ENCODE measurements at places on chromosomes 4 and X.

GRCh38 chrX:140815868-140816267 is 106.3 kb downstream of the LINC00632 start:
- peak; percentile 8 for DNase-seq

- DNase-seq = no peak
These were observed 337.6 kb upstream of the NR3C2 start for GRCh38 chr4:148779771-148780170.

DNA sequence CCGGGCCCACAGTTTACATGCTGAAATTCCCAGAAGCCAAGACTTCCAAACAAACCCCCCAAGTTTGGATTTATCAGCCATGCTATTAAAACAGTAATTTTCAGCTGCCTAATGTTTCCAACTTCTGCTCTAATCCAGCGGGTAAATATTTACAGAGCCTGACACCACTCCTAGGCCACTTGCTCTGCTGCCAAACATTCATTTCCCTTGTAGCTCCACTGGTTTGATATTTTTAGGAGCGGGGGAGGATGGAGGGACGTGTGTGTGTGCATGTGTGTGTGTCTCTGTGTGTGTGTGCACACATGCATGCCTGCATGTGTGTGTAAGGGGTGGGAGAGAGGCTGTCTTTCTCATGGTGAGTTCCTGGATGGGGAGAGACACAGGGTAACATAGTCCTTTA is 115.7 kb upstream of the PJA1 start:
- no peak for DNase-seq

DNA sequence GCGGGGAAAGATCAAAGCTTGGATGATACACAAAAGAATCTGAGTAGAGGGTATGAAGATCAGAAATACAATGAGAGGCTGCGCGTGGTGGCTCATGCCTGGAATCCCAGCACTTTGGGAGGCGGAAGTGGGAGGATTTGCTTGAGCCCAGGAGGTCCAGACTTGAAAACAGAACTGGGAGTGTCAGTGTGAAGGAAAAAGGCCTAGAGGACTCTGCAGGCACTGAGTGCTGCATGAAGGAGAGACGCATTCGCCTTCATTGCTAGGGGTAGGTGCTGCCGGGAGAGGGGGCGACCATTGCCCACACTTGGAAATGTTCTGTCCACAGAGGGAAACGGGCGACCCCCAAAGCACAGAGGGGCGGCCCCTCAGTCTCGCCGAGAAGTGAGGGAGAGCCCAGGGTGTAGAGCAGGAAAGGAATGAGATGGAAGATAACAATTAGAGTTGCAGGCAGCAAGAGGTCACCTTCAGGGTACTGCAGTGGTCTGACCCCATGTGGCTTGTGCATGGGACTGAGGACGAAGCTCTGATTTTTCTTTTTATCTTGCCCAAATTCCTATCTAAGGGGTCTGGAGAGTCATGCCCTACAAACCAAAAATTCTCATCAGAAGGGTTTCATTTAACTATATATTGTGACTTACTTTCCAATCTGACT is 31.8 kb upstream of the ARSD start:
- no peak for DNase-seq

GRCh38 chr4:169282429-169283113 is 11.8 kb upstream of the SH3RF1 start:
- no peak for DNase-seq

DNA sequence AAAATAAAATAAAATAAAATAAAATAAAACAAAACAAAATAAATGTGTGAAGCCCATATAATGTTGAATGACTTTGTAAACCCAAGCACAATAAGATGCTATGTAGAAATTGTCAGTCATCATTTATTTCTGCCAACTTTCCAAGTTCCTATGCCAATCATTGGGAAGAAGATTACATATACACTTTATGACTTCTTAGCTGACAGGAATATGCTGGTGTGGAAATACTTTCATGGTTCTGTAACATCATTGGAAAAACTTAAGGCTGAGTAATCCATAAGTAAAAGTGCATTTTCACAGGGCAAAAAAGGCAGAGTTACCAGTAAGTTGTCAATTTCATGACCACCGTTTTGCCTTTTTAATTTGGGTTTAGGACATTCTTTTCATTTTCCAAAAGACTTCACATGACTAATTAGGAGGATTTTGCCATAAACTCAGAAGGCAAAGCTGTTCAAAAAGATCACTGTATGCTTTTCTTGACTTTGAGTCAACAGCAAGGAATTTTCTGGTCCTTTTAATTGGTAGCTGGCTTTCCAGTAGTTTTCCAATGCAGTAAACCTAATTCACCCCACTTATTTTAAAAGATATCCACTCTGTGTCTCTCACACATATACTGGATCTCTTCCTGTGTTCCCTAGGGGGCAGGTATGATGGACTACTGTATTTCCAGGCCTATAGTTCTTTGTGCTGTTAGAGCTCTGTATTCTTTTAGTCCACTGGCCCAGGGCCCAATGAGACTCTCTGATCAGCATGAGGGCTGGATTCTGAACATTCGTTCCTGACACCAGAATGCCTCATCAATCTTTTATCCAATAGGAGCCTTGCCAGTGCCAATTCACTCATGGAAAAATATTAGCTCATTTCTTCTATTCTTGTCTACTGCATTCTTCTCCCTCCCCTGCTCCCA is 26.2 kb upstream of the SCRG1 start:
- DNase-seq = peak; percentile 20

DNA sequence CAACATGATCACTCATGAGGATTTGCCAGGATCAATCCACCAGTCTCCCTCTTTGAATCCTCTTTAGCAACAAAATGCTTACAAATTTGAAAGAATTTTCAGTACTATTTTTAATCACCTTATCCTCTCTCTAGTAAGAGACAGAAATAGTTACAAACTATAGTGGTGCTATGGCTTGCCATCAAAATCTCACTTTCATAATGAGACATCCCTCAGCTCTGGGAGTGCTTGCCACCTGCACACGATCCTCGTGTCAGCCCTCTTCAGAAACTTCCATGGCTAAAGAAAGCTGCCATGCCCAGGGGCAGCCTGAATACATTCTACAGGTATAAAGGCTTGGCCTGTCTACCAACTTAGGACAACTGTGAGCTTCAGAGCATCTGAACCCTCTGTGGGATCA is 5.1 kb upstream of the DHX15 start:
- DNase-seq = no peak

DNA sequence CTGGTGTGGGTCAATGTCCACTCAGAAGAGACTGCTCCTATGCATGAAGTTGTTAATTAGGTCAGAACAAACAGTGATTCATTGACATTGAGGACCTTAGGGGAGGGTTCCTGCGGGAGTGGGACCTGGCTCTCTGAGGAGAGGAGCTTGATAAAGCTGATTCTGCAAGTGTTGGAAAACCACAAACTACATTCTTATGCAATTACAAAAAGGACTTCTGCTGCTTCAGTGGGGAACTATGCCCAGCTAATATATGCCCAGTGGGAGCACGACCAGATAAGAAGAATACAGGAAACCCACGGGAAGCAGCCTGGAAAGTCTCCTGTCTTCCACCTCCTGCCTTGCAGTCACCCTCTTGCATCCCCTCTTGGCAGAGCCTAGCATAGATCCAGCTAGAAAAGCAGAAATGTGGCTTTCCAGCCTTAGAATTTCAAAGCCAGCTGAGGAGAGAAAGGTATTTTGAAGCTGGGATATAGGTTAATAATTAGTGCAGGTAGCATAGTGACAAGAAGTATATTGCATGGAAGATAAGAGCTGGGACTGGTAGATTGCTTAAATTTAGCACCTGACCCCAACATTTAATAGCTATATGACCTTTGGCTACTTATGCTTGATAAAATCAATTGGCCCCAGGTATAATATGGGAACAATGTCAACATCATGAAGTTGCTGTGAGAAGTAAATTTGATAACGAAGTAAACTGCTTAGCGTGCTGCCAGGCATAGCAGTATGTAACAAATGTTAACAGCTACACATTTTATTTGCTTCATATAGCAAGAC is 34.9 kb upstream of the UGT8 start:
- no peak for DNase-seq

DNA sequence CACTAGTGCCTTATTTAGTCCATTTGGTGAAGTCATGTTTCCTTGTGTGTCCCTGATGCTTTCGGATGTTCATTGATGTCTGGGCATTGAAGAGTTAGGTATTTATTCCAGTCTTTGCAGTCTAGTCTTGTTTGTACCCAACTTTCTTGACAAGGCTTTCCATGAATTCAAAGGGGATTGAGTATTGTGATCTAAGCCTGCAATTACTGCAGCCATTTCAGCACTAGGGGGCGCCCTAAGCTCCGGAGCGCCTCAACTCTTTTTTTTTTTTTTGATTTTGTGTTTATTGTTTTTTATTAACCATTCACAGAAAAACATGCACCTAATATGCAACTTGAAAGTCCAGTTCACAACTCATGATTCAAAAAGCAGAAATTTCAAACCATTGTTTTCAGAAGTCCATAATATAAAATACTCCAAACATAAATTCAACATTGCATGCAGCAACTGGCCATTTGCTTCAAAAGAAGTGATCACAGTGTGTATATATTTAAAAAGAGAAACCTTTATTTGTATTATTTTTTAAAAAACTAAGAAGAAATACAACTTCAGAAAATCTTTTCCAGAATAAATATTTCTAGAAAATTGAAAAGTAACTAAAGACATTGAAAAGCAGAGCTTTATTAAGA is 59.2 kb downstream of the PTPN13 start:
- no peak for DNase-seq

DNA sequence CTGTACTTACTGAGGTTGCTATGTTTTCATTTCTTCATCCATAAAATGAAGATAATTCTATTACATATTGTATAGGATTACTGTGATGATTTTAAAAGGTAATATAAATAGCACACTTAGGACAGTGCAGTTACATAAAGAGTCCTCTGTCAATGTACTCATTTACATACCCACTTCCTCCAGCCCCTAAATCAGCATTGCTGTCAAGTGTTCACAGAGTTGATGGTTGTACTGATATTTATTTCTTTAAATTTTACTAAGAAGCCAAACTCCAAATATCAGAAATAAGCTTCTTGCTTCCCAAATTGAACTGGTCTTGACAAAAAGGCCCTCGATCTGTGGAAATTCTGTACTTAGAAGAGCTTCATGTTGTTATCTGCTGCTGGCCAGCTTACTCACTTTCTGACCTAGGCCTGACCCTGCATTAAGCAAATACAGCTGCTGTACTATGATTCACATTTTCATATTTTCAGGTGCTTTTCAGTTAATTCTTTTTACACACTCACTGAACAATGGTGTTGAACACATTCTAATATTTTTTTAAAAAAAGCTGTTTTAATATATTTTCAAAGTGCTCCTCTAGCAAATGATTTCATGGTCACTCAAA is 259.6 kb downstream of the UNC5C start:
- no peak for DNase-seq

DNA sequence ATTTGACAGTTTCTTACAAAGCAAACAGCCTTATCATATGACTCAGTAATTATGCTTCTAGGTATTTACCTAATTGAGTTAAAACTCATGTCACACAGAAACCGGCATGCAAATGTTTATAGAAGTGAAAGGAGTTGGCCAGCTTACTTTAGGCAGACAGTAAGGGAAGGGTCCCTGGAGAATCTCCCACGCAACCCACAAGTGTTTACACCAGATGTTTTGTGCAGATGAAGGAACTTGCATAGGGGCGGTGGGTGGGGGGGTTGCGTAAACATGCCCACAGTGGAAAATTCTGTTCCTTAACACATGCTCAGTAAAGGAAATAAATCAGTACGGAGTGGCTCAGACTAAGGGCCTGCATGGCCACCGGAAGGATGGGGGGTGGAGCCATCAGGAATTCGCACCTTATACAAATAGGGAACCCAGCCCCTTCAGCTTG is 330.5 kb upstream of the AADAT start:
- DNase-seq = no peak

- DNase-seq = no peak
These were observed 1027.9 kb downstream of the STIM2 start for GRCh38 chr4:27888505-27888904.

DNA sequence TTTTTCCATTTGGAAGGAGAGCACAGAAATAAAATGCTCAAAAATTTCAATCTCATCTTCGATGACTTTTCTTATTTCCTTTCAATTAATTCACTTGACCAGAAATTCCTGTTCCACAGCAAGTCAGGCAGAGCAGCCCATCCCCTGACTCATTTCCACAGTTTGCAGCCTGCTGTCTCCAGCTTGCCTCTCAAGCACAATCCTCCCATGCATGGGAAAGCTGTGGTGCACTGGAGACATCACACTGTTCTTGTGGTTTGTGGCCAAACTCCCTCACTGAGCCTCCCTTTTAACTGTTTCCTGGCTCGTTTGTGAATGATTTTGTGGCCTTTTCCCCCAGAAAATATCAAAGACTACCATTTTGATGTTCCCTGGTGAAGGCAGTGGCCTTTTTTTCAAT is 114.0 kb upstream of the ENPEP start:
- no peak for DNase-seq

GRCh38 chr4:96681218-96681617 is 841.3 kb downstream of the PDHA2 start:
- DNase-seq = no peak

DNA sequence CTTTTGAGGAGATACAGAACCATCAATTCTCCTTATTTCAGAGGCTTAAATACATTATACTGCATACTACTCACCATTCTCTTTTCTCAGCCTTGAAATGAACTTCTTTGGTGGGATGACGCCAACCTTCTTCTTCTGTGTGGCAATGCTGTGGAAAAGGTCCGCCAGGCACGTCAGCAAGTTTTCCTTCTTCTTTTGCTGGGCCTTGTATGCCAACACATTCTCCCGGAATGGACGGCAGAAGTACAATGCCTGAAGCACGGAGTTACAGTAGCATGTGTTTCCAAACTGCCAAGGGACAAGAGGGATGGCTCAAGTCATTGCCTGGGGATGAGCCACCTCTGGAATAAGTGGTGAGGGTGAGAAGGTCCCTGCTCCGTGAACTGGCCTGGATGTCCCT is 31.2 kb downstream of the USP46 start:
- DNase-seq = no peak

GRCh38 chr4:71186257-71186565 is 152.6 kb upstream of the SLC4A4 start:
- no peak for DNase-seq

- DNase-seq = peak; percentile 94
These were observed 94.7 kb downstream of the SEL1L3 start for GRCh38 chr4:25767877-25768725.

DNA sequence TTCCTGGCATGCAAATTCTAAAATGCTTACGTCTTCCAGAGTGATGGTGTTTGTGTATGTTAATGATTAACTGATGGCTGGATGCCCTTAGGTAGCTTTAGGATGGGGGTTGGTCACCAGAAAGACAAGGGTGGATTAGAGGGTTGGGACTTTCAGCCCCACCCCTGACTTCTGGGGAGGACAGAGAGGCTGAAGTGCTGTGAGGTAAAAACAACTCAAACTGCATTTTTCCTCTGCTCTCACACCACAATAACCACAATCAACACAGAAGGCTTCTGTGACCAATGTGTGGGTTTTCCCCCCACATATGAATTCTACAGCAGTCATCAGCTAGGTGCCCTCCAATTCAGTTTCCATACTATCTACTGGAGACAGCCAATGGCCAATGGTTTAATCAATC is 18.7 kb upstream of the DDIT4L start:
- DNase-seq = no peak

- DNase-seq = no peak
These were observed 322.5 kb downstream of the HS3ST1 start for GRCh38 chr4:11106190-11106589.
